Tibial nerve (tissue), 4 donors: ENCODE measurements at places on chromosomes 3 and 15.

DNA sequence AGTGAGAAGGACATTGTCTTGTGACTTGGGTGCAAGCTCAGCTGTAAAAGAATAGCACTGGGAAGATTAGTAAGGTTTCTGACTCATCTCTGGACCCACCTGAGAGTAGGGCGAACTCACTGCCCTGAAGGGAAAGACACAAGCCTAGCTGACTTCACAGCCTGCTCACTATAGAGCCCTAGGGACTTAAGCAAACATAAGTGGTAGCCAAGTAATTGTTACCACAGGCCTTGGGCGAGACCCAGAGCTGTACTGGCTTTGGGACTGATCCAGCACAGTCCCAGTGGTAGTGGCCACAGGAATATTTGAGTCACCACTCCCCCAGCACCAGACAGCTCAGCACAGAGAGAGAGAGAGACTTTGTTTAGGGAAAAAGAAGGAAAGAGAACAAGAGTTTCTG, 429.9 kb downstream of the TBL1XR1 start:
- no peak for DNase-seq

DNA sequence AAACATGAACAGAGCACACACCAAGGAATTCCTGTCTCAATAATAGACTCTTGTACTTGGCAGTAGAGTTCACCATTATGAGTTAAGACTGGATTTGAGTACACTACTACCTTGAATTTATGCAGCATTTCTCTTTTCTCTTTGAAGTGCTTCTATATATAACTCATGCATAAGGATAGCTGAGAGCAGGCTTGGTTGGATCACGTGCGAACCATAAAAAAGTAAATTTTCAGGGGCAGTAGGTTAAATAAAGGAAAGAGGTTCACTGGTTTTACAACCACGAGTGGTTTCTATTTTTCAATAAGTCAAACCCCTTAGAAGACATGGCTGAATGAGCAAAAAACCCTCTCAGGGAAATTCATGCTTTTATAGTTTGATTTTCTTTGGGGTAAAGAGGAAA, 28.6 kb upstream of the PDZRN3 start:
- DNase-seq: no peak

- no peak for DNase-seq
These were observed 82.5 kb downstream of the PEX5L start for GRCh38 chr3:179953993-179954870.

- no peak for DNase-seq
These were observed 1458.4 kb upstream of the CADM2 start for GRCh38 chr3:83500422-83500821.

GRCh38 chr15:68330901-68331300, 53.4 kb downstream of the FEM1B start:
- no peak for DNase-seq
